ENCODE measurements at places on chromosomes 5 and 9. TPM values are rescaled to one million over a fixed set of nuclear protein-coding genes. Genes with fewer than 3 reads are reported as not detected.

- no peak overlapping the region for H3K27ac ChIP-seq
- H3K27me3 ChIP-seq, result no peaks in the 10 kb centered on the region
- no peak for DNase-seq
Measured at GRCh38 chr9:38671748-38672147, 48.2 kb downstream of the FAM240B start.

- no peaks in the 10 kb centered on the region for H3K36me3 ChIP-seq
- DNase-seq, result no peak
- H3K27ac ChIP-seq, result no peak overlapping the region
- no peaks in the 10 kb centered on the region for H3K27me3 ChIP-seq
- no peak overlapping the region for H3K4me3 ChIP-seq
- no peaks in the 10 kb centered on the region for H3K4me1 ChIP-seq
Measured at GRCh38 chr5:54551926-54552325, 34.4 kb downstream of the SNX18 start.

DNA sequence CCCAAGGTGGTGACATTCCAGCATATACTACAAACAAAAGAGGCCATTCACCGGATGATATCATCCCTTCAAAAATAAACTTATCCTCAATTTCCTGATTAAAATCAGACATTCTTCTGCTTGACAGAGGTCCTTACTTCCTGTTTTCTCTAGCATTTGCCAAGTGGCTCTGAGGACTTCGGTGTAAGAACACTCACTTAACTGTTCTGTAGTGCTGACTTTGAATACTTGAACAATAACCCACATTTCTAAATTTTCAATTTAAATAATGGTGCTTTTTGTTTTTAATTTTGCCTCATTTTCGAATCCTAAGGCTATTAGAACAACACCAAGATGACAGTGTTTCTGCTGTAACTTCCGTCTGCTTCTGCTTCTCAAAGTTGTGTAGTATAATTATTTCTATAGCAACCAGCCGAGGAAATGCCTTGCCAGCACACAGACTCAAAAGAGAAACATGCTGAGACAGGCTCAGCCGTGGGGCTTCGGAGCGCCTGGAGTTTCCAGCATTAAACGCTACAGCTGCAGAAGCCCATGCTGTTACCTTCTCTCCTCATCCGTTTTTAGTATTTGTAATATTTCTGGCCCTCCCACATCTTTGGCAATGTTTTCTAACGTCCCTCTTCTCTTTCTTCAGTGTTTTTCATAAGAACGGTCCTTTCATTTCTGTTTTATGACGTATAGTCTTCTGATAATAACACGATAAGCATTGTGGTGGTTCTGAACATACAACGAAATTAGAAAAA is 19.5 kb upstream of the ANXA1 start:
- H3K4me3 ChIP-seq, result peak overlapping the region; percentile 29
- no peaks in the 10 kb centered on the region for H3K4me1 ChIP-seq

DNA sequence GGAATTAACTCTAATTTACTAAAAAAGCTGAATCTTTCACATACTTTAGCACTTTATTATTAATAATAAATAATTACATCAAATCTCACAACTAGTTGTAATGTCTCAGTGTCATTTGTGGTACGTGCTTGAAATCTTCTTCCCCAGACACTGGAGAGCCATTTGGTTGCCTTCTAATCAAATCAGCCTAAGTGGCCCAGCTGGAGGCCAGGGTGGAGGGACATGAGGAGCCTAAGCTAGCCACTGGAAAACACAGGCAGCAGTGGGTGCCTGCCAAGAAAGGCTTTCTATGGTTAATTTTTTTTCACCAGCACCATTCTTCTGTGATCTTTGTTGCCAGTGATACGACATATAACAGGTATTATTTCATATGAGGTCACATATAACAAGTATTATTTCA is 117.0 kb downstream of the ERCC6L2 start:
- H3K4me3 ChIP-seq, result no peak overlapping the region
- H3K27ac ChIP-seq, result no peak overlapping the region
- no peak for DNase-seq
- no peaks in the 10 kb centered on the region for H3K27me3 ChIP-seq
- H3K4me1 ChIP-seq, result no peaks in the 10 kb centered on the region

DNA sequence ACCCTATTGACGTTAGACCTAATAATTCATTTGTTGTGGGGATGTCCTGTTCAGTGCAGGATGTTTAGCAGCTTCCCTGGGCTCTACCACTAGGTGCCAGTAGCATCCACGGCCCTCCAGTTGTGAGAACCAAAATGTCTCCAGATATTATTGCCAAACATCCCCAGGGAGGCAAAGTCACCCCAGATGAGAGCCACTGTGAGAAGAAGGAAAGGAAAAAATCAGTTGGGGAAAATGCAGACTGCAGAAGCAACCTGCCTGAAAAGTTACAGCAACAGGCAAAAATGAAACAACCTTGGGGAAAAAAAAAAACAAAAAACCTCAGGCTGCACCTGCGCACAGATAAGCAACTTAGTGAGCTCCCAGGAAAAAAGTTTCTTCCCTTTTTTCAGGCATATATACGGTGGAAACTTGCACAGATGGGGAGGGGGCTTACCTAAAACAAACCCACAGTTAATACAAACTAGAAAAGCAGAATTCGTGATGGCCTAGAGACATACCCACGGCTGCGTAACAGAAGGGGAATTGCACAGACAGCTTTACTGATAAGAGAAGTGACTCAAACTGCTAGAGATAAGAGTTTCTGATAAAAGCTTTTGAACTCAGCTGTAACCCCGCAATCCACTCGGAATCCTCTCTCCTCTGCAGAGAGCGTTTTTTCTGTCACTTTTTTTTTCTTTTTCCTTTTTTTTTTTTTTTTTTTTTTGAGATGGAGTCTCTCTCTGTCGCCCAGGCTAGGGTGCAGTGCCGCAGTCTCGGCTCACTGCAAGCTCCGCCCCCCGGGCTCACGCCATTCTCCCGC is 29.8 kb upstream of the FBP1 start:
- H3K36me3 ChIP-seq, result no peaks in the 10 kb centered on the region
- no peak overlapping the region for H3K27ac ChIP-seq
- DNase-seq, result peak; percentile 67
- H3K4me1 ChIP-seq, result no peaks in the 10 kb centered on the region

Gene GFRA3
- not detected for total RNA-seq

DNA sequence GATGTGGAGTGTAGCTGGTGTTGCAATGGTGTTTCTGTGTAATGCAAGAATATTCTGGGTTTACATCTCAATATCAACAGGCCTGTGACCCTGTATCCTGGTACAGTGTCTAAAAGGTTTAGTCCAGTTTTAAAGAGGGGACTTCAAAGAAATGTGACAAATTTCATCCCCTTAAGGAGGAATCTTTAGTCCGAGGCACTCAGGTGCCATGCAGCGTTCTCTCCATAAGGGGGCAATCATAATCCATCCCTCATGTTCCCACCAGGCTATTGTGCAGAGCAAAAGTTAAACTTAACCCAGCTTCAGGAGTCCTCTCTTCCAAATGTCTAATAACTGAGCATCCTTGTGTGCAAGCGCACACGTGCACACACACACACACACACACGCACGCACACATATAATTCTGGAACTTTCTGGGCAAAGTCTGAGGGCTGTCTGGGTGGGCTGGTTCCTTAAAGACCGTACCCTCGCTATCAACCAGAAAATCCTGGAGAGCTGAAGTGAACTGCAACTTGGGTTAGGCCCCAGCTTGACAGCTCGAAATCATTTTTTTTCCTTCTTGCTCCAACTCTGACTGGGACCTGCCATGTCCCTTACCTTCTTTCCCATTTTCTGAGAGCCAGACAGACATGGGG is 46.0 kb downstream of the CRB2 start:
- no peak for DNase-seq
- no peak overlapping the region for H3K4me3 ChIP-seq
- no peaks in the 10 kb centered on the region for H3K4me1 ChIP-seq
- H3K36me3 ChIP-seq, result no peaks in the 10 kb centered on the region
- no peak overlapping the region for H3K27ac ChIP-seq

Measured in uterus (tissue), 4 donors.